ENCODE measurements at places on chromosomes 5 and 9.

DNA sequence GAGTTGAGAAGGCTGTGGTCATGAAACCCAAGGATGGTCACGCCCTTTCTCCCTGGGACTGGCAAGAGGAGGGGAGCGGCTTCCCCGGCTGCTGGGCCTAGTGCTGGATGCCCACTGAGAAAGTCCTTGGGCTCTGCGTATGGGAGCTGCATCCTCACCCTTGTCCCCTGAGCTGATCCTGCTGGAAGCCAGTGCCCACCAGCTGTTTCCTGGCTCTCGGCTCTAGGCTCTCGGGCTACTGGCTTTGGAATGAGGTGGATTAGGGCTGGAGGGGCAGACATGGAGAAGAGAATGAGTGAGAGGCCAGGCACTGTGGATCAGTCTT lies 149.3 kb upstream of the PPP1R26 start:
- no peak for DNase-seq

- no peak for DNase-seq
Measured at GRCh38 chr5:139482050-139482889, at the start of gene STING1. Gene STING1, minus strand, starts transcription at chr5:139482758. Its CDS starts 1,054 bp downstream, at chr5:139481704.

DNA sequence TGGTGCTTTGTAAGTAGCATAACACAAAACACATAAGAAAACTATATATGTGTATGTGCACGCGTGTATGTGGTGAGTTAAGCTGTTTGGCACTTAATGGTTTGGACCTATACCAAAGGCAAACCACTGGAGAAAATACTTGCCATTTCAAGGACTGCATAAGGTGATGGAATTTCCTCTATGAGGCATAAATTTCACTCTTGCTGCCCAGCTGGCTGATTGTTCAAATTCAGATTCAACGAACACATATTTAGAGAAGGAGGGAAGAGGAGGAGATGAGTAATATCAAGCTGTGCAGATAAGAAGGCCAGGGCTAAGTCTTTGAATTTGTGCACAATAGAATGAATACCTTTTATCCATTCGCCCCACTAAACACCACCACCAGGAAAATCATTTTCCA lies 470.6 kb upstream of the MPDZ start:
- DNase-seq = no peak

- DNase-seq = peak; percentile 40
Measured at GRCh38 chr9:21110708-21111576, 30.7 kb downstream of the IFNW1 start.

DNA sequence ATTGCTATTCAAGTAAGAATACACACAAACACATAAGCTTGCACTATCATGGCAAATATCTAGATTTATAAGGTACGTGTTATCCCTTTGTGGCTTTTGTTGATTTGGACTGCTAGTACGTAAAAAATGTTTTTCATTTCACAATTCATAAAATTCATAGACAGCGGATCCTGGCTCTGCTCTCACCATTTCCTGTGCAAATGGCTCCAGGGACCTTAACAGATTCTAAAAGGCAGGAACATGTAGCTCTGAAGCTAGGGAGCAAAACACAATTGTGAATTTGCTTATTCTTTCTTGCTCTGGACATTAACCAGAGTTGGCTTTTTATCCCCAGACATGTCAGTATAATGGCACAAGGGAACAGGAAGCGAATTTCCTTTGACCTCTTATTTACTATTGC lies 1019.9 kb upstream of the WWC1 start:
- no peak for DNase-seq

DNA sequence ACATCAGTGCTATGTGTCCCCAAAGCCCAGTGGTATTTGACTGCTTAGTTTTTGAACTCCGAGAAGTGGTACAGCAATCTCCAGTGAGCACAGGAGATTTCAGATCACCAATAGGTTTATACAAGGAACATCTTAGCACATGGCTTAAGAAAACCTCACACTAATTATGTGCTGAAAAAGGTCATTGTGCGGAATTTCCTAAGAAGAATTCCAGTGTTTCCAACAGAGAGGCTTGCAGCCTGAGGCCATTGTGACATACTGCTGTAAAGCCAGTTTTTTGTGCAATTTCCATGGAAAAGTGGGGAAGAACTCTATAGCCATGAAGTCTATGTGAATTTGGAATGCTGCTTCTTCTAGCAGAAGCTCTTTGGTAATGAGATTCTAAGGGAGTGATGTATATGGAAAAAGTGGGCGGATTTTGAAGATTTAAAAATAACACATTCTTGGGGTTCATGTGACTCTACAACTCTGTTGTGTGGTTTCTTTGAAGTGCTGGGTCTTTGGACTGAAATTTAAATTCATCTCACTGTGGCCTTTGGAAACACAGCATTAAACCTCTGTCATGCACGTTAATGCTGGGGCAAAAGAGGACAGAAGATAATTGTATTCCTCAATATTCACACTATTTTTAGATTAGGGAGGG lies 110.5 kb upstream of the CD180 start:
- no peak for DNase-seq

All from iPS DF 19.7 (cell line).